ENCODE measurements at places on chromosomes 5 and 9. TPM values are rescaled to one million over a fixed set of nuclear protein-coding genes. Genes with fewer than 3 reads are reported as not detected.

DNA sequence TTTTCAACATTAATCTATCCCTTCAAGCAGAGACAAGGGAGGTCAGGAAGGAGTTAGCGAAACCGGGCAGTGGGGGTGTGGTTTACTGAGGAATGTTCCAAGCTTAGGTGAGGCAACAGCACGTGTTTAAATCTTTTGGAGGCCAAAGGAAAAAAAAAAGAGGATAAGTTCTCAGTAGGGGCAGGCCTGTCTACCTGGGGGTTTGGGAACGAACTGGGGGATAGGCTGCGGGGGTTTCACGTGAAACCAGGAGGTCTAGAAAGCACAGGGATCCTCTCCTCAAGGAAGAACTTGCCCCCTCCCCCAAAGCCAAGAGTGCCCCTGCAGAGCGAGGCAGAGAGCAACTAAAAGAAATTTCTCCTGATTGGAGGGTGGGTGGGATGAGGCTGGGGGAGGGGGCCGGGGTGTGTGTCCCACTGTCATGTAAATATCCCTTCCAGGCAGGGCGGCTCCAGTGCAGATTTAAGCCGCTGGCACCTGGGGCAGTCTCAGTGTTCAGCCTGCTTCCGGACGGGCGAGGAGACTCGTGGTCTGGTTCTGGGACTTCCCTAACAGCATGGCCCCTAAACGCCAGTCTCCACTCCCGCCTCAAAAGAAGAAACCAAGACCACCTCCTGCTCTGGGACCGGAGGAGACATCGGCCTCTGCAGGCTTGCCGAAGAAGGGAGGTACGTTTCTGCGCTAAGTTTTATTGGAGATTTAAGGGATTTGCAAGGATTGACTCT lies 5.5 kb upstream of the SET start:
- no peaks in the 10 kb centered on the region for H3K36me3 ChIP-seq
- H3K4me1 ChIP-seq, result peaks cover 12% of the 10 kb centered on the region
- peak overlapping the region; percentile 85 for H3K4me3 ChIP-seq
- H3K27me3 ChIP-seq, result no peaks in the 10 kb centered on the region

GRCh38 chr9:75471549-75472114 lies 383.3 kb downstream of the OSTF1 start:
- no peaks in the 10 kb centered on the region for H3K27me3 ChIP-seq
- no peaks in the 10 kb centered on the region for H3K4me1 ChIP-seq
- no peaks in the 10 kb centered on the region for H3K36me3 ChIP-seq
- H3K27ac ChIP-seq, result no peak overlapping the region
- no peak overlapping the region for H3K4me3 ChIP-seq
- no peak for DNase-seq

- no peaks in the 10 kb centered on the region for H3K27me3 ChIP-seq
- DNase-seq, result no peak
- H3K36me3 ChIP-seq, result no peaks in the 10 kb centered on the region
Measured at GRCh38 chr9:109859447-109859846, 79.4 kb downstream of the PALM2AKAP2 start.

DNA sequence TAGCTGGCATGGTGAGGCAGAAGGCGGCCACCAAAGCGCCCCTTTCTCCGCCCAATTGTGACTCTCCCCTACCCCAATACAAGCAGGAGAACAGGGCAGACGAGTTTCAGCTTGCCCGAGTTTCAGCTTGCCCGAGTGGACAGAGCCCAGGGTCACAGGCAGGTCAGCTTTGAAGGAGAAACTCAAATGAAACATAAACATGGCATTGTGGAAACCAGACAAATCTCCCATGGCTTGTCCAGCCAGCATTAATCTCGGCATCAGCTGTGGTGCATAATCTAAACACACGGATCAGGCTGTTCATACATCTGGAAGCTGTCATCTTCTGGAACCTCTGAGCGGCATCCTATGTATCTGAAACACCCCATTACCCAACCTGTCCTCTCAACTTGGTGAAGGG lies 16.9 kb downstream of the PTCH1 start:
- peak; percentile 80 for DNase-seq
- H3K27ac ChIP-seq, result no peak overlapping the region
- no peaks in the 10 kb centered on the region for H3K36me3 ChIP-seq
- peaks cover 34% of the 10 kb centered on the region for H3K4me1 ChIP-seq

GRCh38 chr5:118115791-118116190 lies 872.6 kb downstream of the DTWD2 start:
- H3K36me3 ChIP-seq, result no peaks in the 10 kb centered on the region
- no peak overlapping the region for H3K4me3 ChIP-seq
- peak; percentile 32 for DNase-seq
- H3K27ac ChIP-seq, result no peak overlapping the region

- DNase-seq, result no peak
- H3K27me3 ChIP-seq, result peaks cover 14% of the 10 kb centered on the region
- H3K36me3 ChIP-seq, result no peaks in the 10 kb centered on the region
- no peak overlapping the region for H3K4me3 ChIP-seq
- no peak overlapping the region for H3K27ac ChIP-seq
Measured at GRCh38 chr5:133359861-133360260, 252.5 kb downstream of the FSTL4 start.

DNA sequence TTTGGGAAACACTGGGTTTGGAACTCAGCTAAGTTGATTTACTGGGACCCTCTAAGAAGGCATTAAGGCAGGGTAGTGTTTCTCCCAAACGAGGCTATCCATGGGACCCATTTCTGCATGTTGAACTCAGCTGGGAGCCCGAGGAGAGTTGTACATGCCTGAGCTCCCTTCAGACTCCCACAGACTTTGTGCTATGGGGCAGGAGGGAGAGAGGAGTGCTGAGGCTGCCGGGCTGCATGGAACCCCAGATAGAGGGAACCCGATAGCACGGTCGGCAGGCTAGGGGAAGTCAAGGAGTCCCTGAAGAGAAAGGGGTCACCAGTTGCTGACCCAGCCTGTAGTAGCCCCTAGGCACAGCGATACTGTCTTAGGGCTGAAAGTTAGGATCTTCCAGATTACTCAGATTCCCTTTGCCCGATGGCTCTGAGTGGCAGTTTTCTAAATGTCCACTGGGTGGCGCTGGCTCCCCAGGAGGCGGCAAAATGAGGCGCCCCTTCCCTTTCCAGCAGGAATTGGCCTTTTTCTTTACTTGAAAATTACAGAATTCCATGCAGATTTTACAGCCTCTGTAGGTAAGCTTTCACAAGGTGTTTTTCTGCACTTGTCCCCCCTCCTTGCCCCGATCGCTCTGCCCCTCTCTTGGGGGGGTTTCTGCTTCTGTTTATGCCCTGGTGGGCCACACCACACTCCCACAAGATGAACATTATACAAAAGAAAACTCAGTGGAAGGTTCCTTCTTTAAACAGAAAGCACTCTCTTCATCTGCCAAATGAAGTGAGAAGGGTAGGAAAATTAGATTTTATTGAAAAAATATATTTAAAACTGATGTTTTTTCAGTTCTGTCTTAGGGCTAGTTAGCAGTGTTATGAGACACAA lies 17.8 kb downstream of the NANS start:
- H3K4me1 ChIP-seq, result peaks cover 19% of the 10 kb centered on the region
- H3K27ac ChIP-seq, result peak overlapping the region; percentile 67
- DNase-seq, result peak; percentile 79
- peaks cover 33% of the 10 kb centered on the region for H3K36me3 ChIP-seq
- no peak overlapping the region for H3K4me3 ChIP-seq
- H3K27me3 ChIP-seq, result no peaks in the 10 kb centered on the region

The SMIM33 gene
- total RNA-seq, result not detected

The CCDC112 gene
- 4.7 TPM for total RNA-seq

The CKS2 gene
- total RNA-seq, result 18.6 TPM

The CD74 gene
- 21.4 TPM for total RNA-seq

The PCDHB14 gene
- total RNA-seq, result 2.7 TPM

The PJA2 gene
- total RNA-seq, result 101 TPM

The GALNT12 gene
- total RNA-seq, result 10.1 TPM
